ENCODE measurements at places on chromosomes 12 and 14. TPM values are rescaled to one million over a fixed set of nuclear protein-coding genes. Genes with fewer than 3 reads are reported as not detected.

DNA sequence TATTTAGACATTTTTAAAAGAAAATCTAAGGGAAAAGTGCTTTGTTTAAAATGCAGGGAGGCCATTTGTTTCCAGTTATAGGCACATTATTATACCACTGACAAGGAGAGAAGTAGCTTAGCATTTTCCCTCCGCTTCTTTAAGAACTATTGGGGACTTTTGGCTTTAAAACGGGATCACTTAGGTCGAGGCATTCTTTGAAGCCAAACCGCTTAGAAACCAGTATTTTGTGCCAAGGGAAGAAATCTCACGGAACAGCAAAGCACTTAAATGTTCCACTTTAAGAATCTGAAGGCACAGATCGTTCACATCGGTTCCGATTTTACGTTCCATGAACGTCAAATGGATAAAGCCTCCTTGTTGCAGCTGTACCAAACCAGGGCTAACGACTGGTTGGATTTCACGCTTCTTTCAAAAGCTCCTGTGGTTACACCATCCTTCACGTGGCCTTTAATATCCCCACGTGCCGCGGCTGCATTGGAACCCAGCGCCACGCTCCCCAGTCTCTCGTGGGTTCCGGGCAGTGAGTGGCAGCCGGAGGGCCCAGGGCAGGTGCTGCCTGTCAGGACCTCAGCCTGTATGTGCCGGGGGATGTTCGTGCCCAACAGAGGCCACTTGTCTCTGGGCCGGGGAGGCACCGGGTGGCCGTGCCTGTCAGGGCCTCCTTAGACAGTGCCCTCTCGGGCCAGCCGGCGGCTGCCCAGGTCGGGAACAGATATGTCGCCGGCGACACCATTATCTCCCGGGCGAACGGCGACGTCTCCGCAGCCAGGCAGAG lies 195.4 kb downstream of the KIF26A start:
- DNase-seq, result no peak

GRCh38 chr14:75522224-75522982 lies at the start of gene BATF:
Gene BATF (plus strand): TSS chr14:75522469. CDS start chr14:75522683, 214 bp downstream.
- DNase-seq, result no peak

- DNase-seq, result no peak
Measured at GRCh38 chr14:31266437-31267331, 59.1 kb upstream of the HECTD1 start.

- no peak for DNase-seq
Measured at GRCh38 chr12:64746663-64747062, 12.5 kb downstream of the GNS start.

DNA sequence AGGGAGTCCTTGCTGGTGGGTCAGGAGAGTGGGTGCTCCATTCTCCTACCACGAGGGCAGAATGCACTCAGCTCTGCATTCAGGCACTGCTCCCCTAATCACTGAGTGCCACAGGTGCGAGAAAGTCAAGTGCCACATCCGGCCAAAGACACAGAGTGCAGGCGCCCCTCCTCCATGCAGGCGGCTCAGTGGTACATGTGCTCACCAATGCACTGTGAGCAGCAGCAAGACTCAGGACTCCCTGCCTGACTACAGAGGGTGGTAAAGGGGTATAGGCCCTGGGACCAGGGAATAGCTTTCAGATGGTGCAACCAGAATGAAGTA lies 32.9 kb downstream of the ZFYVE21 start:
- no peak for DNase-seq

DNA sequence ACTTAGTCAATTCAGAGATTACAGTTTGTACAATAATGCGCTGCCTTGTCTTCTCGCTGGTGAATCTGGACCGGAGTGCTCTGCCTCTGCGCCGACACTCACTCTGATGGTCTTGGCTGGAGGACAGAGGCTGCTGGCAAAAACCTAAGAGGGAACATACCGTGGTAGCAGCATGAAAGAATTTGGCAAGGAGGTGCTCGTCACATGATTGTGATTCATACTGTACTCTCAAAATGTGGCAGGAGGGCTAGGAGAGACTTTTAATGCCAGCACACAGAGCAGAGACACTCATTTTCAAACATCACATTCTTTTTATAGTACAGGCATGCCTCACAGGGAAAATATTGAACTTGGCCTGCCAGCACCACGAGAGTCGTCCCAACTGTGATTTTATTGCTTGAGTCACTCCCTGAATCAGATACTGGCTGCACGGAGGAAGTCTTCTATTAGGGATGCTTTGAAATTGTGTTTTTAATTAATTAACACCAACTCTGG lies 67.8 kb downstream of the HMGA2 start:
- no peak for DNase-seq

GRCh38 chr12:3040026-3040656 lies 37.0 kb upstream of the TSPAN9 start:
- DNase-seq, result no peak

SIRT4 gene
- 3.8 TPM for polyA plus RNA-seq

DNA sequence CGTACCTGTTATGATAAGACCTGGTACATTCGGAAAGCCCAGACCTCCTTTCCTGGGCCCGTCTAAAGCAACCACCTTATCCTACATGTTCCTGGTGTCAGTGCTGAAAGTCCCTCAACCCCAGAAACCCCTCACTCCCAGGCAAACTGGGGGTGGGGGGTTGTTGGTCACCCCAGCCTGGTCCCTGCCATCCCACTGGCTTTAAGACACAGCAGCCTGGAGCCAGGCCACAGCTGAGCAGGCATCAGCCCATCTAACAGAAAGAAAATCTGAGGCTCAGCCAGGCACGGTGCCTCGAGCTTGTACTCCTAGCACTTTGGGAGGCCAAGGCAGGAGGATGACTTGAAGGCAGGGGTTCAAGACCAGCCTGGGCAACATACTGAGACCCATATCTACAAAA lies 4.5 kb downstream of the SELPLG start:
- DNase-seq, result no peak

KRT77 gene
- polyA plus RNA-seq, result not detected

TAS2R30 gene
- polyA plus RNA-seq, result 0.16 TPM

DNA sequence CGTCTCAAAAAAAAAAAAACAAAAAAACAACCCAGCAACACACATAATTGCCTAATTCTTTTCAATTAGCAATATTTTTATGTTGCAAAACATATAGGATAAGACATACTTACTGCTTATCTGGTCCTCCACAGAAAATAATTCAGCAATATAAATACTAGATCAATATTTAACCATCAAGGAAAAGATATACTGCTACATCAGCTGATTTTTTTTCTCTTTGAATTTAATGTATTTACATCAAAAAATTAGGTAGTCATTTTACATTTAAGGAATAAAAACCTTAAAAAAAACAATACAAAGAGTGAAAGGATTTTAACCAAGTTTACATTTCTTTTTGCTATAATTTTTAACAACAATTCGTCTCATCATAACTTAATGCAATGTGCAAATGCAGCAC lies 28.1 kb downstream of the SPTSSA start:
- DNase-seq, result no peak

OASL gene
- 0.21 TPM for polyA plus RNA-seq

DHRS1 gene
- 45.3 TPM for polyA plus RNA-seq

- DNase-seq, result no peak
Measured at GRCh38 chr14:29805415-29806123, 122.1 kb downstream of the PRKD1 start.

DNA sequence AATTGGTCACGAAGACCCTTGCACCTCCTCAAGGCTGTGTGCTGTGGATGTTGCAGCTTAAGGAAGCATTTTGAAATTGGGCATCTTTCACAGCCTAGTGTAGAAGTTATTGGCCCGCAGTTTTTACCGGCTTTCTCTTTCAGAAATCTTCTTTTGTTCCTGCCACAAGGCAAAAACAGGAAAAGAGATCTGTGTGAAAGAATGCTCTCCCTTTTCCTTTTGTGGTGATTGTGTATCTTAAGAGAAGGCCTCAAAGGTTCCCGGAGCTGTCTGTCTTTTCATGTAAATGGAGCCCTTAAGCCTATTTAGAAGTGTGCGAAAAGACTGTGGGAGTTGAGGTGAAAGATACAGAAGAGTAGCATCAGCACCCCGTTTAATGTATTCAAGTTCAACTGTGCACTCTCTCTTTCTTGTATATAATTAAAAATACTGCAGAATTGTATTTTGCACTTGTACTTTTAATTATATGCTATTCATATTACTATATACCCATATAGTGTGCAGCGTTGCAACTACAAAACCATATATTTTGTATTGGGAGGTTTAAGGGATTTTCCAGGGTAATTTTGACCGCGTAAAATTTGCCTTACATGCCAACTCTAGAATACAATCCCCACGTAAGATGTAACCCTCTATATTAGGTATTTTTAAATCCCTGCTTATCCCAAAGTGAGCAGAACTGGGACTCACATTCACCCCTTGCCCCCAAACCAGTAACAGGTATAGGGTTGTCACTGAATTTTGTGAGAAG lies 441.7 kb downstream of the RAD51B start:
- DNase-seq, result no peak

Measured in right renal pelvis (tissue), 4 donors.